HAP-1 (cell line): ENCODE measurements at places on chromosomes 2 and 18.

- DNase-seq: no peak
Observed at GRCh38 chr2:216571909-216572513, 61.2 kb upstream of the IGFBP2 start.

DNA sequence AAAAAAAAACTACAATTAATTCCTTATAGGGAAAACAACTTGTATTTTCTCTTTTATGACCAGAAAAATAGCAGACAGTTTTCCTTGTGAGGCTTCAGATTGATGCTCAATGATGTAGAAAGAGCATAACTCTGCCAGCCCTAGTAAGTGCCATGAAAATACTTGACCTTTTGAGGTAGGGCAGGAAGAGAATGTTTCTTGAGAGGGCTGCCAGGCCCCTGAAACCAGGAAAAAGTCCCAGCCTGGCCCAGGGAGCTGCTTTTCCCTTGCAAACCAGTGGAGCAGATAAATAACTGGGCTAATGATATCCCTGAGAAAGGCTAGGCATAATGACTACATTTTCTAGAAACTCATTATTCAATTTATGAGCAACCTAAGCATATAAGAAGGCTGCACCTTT, 126.8 kb downstream of the SLC8A1 start:
- no peak for DNase-seq

- DNase-seq: no peak
Observed at GRCh38 chr18:3967359-3968180, 487.5 kb downstream of the DLGAP1 start.

DNA sequence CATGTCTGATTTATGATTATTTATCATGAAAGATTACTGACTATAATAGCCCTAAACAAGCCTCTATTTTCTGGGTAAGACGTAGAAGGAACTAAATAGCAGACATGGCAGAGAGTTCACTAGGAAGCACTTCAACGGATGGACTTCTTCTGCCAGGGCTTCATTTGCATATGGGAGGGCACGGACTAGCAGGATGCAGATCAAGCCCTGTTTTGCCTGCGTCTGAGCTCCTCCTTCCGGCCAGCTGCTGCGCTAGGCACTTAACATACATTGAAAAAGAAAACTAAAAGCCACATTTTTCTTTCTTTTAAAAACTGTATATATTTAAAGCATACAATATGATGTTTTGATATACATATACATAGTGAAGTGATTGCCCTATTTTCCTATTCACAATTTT, 340.0 kb upstream of the MEX3C start:
- no peak for DNase-seq

GRCh38 chr2:180516232-180516631, 464.2 kb upstream of the UBE2E3 start:
- no peak for DNase-seq

DNA sequence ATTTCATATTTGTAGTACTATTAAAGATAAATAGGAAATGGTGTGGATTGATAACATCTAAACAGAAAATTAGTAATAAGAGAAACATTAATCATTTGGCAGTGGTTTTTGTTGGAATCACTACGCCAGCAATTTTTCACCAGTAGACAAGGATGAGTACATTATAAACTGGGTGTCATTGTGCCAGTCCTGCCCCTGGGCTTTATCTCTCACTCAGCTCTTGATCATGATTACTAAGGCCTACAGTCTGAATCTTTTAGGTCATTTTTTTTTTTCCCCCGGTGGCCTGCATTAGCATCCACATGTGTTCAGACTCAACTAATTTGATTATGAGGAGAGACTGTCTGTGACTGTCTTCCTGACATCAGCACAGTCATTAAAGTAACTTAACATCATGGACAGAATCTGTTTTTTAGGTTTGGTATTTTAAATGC, 16.2 kb downstream of the GULP1 start:
- DNase-seq: no peak

- no peak for DNase-seq
Observed at GRCh38 chr2:23745726-23746105, 181.2 kb downstream of the ATAD2B start.

DNA sequence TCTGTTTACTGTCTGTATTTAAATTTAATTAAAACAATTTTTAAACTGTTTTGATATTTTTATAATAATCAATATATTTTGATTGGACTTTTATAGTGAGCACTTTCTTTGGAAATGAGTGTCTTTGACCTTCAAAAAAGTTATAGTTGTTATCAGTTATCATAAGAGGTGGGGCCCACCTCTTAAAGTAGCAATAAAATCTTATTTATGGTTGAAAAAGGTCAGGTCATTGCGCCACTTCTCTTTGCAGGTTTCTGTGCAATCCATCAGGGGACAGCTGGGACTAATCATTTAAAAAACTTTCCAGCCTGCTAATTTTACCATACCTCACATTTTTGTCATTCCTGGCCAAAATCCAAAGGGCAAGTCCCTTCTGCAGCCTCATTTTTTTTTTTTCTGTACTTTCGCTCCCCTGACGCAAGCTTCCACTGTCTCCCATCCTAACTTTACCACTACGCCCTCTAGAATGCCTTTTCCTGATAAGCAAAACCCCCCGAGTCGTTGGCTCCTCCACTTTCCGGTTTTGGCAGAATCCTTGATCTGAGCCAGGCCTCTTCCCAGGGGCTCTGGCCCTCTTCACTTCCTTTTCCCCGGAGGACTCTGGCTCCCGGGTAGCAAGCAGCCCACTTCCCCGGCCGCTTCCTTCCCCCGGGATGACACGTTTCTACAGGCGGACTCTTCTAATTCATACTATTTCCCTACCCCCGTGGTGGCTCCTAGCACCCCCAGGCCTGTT, 1.1 kb upstream of the SEH1L start:
- peak; percentile 68 for DNase-seq

DNA sequence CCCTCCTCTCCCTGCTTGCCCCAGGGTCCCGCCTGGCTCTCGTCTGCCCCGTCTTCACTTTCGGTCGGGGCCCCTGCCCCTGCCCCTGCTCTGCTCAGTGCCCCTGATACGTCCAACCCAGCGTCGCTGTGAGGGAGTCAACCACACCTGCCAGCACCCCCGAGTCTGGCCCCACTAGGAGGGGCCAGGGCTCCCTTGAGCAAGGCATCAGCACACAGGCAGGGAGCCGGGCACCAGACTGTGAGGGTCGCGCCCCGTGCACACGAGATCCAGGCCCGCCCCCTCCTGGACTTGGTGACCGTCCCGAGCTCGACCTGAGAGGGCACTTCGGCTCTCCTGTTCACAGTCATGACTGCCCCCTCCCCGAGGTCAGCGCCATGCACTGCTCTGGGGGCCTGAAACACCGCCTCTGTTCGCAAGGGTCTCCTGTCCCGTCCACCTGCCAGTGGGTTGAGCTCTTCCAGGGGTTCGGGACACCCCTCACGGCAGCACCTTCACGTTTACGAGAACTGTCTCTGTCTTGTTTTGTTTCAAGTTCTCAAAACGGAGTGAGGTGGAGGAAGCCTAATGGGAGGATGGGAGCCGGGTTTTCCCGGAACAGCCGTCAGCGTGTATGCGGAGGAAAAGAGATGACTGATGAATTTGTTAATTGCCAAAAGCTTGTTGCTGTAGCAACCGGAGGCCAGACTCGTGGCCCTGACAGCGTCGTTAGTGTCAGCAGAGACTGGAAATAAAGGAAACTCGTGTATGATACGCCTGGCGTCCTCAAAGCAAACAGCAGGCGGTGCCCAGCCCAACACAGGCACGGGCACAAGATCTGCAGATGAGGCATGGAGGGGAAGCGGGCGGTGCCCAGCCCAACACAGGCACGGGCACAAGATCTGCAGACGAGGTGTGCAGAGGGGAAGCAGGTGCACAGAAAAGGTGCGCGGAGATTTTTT, 48.2 kb upstream of the KCNG2 start:
- no peak for DNase-seq

- no peak for DNase-seq
Observed at GRCh38 chr2:95075440-95076132, 46.0 kb downstream of the MRPS5 start.

- DNase-seq: no peak
Observed at GRCh38 chr2:29015701-29016470, 34.8 kb downstream of the TOGARAM2 start.

GRCh38 chr2:74944987-74945787, 13.3 kb upstream of the POLE4 start:
- DNase-seq: no peak

- DNase-seq: peak; percentile 11
Observed at GRCh38 chr2:33522576-33522975, 46.1 kb downstream of the RASGRP3 start.
